ENCODE measurements at places on chromosomes 11 and 22.

DNA sequence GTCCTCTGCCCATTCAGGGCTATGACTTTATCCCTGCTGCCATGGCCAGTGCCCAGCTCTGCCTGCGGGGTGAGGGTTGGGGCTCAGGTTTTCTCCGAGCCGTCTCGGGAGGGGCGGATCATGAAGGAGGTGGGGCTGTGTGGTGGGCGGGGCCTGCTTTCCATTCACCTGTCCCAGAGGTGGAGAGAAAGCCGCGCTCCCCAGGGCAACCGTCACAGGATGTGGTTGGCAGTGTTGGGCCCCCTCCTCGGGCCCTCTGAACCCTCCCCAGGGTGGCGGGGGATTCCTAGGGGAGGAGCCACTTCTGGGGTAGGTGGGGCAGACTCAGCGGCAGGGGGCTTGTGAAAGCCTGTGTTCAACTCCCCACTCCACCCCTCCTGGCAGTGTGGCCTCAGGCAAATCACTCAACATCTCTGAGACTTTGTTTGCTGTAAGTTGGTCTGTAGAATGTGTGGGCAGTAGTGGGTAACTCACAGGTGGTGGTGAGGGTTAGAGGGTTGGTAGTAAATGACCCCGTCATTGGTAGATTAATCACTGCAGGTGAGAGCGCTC, 50.3 kb downstream of the CD6 start:
- peak; percentile 90 for DNase-seq

DNA sequence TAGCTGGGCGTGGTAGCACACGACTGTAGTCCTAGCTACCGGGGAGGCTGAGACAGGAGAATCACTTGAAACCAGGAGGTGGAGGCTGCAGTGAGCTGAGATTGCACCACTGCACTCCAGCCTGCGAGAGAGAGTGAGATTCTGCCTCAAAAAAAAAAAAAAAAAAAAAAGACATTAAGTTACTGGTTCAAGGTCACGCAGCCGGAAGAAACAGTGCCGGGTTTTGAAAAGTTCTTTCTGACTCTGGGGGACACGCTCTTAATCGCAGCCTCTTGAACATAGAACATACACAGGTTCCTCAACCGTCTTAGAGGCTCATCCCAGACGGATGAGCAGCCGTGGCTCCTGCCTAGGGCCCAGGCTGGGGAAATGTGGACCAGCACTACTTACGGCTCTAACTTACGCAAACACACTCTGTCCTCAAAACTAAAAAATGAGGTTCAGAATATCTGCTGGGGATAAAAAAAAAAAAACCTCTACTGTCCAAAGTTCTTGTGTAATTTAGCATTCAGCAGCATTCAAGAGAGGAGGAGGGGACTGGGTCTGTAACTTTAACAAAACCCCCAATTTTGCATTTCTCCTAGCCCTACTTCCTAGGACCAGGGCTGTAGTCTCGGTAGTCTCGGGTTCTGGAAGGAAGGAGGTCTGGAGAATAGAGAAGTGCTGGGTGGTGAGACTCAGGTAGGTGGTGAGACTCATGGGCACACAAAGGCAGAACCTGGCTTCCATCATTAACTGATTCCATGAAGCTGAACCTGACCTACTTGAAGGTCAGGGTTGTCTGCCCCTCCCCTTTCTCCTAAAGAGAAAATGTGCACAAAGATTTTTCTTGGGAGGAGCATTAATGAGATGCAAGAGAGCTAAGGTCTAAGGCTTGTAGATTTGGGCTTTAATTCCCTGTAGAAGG, 6.0 kb downstream of the SPTBN2 start:
- no peak for DNase-seq

DNA sequence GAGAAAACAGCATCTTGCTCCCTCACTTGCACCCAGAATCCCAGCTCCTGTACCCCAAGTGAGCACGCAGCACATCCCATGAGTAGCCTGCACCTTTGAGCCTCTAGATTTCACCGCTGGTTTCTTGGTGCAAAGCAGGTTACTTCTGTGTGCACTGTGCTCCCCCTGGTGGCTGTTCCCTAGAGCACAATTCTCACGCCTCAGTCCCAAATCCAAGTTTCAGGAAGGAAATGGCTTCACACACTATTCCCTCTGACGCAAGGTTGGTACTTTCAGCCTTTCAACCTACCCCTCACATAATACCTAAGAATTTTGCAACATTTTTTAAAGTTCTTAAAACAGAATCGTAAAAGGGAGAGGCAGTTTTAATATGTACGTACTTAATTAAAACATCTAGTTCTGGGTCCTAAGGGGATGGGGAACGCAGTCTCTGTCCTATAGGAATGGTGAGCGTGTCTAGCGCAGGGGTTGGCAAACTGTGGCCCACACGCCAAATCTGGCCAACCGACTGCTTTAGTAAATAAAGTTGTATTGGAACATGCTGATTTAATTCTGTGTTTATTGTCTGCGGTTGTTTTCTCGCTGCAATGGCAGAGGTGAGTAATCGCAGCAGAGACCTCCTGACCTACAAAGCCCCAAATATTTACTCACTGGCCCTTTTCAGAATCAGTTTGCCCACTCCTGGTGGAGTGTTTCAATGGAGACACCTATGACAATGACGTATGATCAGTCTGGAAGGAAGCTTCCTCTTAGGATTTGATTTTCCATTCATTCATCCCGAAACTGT, 27.5 kb downstream of the DHCR7 start:
- DNase-seq, result peak; percentile 27

DNA sequence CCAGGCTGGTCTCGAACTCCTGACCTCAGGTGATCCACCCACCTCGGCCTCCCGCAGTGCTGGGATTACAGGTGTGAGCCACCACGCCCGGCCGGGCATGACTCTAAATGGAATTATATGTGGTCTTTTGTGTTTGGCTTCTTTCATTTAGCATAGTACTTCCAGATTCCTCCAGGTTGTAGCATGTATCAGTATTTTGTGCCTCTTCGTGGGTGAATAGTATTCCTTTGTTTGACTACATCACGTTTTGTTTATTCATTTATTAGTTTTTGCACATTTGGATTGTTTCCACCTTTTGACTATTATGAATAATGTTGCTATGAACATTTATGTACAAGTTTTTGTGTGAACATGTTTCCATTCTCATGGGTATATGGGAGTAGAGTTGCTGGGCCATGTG, 24.4 kb downstream of the QSER1 start:
- DNase-seq, result no peak

GRCh38 chr11:9754010-9754471, 90.2 kb downstream of the SWAP70 start:
- DNase-seq, result no peak

- no peak for DNase-seq
Measured at GRCh38 chr22:29190051-29190450, 15.6 kb upstream of the EMID1 start.

- no peak for DNase-seq
Measured at GRCh38 chr11:30411383-30411782, 88.5 kb downstream of the ARL14EP start.

DNA sequence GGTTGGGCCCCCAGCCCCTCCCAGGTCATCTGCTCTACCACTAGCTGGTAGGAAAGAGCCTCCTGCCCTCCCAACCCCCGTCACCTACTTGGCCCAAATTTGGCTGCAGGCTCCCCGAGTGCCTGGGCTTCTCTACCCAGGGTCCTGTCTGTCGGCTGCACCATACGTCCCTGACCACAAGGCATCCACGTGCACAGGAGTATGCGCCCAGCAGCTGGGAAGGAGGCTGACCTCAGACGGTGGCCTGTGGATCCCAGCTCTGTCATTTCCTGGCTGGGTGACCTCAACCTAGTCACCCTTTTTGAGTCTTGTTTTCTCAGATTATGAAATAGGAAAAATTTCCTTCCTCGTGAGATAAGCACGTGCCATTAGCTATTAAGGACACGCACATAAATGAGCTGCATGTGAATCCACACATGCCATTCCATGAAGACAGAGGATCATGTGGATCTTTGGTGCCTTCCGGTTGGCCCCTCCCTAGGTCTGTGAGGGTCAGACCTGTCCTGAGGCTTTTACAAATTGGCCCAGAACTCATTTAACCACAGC, 13.7 kb downstream of the CYB561A3 start:
- no peak for DNase-seq

DNA sequence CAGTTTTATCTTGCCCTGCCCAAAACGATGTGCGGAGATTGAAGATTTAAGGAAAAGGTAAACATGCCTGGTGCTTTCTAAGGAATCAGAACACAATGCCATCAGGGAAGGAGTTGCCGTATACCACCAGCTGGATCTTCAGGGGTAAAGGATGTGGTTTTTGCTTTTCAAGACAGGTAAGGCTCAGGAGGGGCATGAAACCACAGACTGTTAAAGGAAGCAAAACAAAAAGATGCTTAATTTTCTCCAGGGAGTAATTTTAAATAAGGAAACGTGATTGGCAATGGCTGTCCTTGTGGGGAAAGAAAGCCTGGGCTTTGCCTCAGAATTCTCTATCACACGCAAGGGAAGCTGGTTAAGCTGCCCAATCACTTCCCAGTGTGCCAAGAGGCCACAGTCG, 655.6 kb downstream of the OPCML start:
- no peak for DNase-seq

GRCh38 chr11:6094186-6094585, 13.3 kb upstream of the OR56B4 start:
- no peak for DNase-seq

DNA sequence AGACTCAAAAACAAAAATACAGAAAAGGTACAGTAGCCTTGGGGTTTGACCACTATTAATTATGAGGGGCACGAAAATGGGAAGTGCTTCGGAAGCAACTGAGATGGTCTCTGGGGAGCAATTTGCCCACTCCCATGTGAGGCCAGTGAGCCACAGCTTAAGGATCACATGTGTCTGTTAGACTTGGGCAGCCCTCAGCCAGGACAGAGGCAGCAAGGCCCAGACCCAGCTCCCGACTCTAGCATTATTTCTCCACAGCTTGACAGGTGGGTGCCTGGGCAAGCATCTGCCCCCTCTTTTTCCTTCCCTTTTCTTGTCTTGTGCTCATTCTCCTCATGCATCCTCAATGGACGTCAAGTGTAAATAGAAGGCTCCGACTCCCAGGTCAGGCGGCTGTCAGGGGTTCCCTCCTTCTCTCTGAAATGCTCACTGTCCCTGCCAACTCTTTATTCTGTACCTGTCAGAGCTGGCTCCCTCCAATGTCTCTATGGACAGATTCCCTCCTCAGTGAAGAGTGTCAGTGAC, 137.0 kb upstream of the RCN1 start:
- no peak for DNase-seq

GRCh38 chr11:61828629-61829407, 718 bp downstream of the FADS2 start:
- DNase-seq, result peak; percentile 55

DNA sequence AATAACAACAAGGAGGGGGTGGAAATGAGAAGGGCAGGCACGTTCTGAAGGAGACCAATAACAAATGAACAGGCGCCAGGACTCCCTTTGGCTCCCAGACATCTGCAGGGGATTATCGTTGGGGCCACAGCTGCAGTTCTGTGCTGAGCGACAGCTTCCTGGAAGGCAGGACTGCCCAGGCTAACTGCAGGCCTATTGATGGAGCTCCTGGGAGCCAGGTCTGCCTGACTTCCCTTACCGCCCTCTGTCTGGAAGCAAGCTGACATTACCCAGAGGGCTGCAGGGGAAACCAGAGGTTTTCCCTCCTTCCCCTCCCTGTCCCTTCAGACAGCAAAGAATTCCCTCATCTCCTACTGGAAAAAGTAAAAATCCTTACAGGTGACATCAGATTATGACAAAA, 5.0 kb downstream of the DRD2 start:
- no peak for DNase-seq

- no peak for DNase-seq
Measured at GRCh38 chr11:69781241-69781640, 6.1 kb upstream of the FGF4 start.

GRCh38 chr11:112886434-112887370, 74.5 kb upstream of the NCAM1 start:
- DNase-seq, result no peak

DNA sequence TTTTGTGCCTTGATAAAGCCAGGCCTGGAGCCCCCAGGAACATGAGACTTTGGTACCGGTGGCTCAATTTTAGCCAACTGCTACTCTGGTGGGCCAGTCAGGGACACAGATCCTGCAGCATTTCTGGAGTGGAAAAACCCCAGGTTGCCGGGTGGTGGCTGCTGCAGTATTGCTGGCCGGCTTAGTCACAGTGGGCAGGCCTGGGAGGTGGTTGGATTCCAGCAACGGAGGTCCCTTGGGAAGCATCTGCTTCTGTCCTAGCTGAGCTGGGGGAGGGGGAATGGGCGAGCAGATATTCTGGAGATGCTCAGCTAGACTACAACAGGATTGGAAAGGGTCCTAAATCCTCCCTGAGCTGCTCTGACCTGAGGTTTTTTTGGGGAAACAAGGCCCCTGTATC, 31.6 kb upstream of the ACCSL start:
- DNase-seq, result no peak

DNA sequence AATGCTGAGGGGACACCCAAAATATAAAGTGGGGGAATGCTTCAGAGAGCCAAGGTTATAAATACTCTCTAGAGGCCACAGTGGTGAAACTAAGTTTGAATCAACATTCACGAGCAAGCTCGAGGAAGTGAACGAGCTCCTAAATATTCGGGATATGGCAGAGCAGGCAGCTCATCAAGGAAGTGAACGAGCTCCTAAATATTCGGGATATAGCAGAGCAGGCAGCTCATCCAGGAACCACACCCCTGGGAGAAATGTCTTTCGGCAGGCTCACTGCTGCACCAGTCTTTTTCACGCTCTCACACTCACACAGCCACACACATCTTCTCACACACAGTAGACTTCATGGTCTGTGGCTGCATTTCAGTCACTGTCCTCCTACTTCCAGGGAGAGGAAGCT, 787.5 kb downstream of the OPCML start:
- no peak for DNase-seq
